OCI-M1 (cell line): ENCODE measurements at places on chromosomes 16 and 17.
A peak's percentile ranks its signal among the peaks of the same experiment; 100 is the strongest.

DNA sequence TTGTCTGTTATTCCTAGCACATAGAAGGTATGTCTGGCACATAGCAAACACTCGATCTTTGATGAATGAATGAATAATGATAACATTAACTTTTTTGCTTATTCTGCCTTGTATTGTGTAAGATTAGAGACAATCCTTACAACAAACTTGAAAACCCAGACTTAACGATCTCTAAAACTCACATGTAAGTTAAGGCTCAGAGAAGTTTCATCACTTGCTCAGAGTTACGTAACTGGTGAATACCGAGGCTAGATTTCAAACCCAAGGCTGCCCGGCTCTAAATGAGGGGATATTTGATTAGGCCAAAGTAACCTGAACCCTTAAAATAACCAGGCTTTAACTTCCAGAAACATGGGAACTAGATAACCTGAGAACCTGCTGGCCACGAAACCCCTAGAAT is 22.3 kb downstream of the CAPNS2 start:
- DNase-seq = no peak

DNA sequence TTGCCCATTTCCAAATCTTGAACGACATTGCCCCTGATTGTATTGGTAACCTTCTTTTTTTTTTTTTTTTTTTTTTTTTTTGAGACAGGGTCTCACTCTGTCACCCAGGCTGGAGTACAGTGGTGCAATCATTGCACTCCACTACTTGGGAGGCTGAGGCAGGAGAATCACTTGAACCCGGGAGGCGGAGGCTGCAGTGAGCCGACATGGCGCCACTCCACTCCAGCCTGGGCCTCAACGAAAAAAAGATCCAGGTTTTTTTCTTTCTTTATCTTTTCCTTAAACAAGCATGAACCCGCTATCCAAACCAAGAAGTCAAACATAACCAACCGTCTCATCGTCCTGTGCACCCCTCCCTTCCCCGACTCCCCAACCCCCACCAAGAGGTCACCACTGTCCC is 47.6 kb upstream of the RPH3AL start:
- no peak for DNase-seq

- DNase-seq = no peak
Observed at GRCh38 chr17:34740565-34741520, 161.5 kb downstream of the TMEM132E start.

GRCh38 chr16:24980077-24980793 is 34.9 kb downstream of the ARHGAP17 start:
- DNase-seq = no peak

- DNase-seq = no peak
Observed at GRCh38 chr17:80826955-80827645, 164.5 kb upstream of the CHMP6 start.

DNA sequence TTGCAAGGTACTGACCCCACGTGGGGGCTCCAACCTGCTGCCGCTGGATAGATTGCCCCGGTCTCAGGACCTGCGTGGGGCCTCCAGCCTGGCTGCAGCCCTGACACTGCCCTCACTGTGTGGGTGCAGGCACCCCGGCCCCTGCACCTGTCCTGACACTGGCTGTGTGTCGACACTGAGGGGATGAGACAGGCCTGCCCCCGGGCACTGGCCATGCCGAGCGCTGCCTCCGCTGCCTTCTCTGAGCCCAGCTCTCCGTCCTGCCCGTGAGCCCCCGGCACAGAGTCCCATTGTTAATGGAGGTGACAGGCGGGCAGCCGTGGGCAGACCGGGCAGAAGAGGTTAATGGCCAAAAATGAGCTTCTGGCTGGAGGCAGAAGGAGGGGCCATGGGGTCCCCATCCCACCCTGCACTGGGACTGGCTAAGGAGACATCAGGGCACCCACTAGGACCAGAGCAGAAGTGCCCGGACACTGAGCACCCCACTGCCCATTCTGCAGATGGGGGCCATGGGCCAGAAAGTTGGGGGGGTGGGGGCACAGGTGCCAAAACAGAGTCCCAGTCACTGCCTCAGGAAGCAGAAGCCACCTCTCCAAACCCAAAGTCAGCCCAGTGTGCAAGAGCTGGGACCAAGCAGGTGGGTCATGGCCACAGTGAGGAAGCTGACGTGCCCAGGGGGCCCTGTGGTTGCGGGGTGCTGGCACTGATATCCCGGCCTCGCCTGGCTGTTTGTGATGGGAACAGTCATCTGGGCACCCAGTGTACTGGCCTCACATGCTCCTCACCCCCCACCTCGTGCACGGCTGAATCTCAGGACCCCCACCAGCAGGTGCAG is 2.5 kb upstream of the PRR35 start:
- no peak for DNase-seq

GRCh38 chr16:78936060-78936459 is 664.5 kb downstream of the MAF start:
- DNase-seq = no peak

DNA sequence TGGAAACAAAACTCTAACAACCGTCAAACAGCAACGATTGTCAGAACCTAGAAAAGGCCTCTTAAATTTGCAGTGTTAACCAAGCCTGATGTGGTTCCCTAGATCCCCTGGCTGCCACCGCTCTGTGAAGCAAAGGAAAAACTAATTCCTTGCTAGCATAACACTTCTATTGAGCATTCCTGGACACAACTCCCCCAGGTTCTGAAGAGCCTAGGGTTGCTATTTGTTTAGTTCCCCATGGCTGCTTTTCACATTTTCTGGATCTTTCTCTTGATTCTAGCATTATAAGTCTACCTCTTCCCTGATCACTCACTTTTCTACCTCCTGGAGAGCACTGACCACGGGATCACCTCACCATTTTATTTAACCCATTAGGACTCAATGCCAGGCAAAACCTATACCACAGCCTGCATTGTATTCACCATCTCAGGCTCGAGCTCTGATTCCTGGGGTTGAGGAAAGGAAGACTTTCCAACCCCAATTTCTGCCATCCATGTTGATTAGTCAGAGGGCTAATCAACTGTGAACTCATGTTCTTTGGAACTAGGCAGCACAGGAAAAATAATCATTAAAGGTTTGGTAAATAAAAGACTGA is 692 bp upstream of the KCNJ16 start:
- DNase-seq = no peak

- no peak for DNase-seq
Observed at GRCh38 chr17:69412251-69412671, 2.2 kb upstream of the MAP2K6 start.

- no peak for DNase-seq
Observed at GRCh38 chr17:64611369-64611768, 50.7 kb downstream of the SMURF2 start.

- DNase-seq = peak; percentile 40
Observed at GRCh38 chr17:52170963-52171572, 12.6 kb upstream of the CA10 start.

DNA sequence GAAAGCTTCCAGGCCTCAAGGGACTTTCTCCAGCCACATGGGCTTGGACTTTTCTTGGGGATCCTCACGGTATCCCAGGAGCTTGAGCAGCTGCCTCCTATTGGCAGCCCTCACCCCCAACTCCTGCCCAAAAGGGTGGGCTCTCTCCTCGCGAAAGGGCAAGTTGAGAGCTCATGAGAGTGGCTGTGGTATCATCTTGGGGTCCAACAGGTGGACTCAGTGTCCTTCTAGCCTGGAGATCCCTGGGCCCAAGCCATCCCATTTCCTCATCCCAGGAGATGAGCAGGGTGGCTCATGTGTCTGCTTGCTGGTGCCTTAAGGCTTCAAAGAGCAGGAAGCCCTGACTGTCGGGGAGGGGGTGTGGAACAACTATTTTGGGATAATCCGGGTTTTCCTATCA is 17.7 kb downstream of the TBX4 start:
- DNase-seq = no peak

GRCh38 chr16:30760001-30760559 is 1.8 kb downstream of the CFAP119 start:
- no peak for DNase-seq

DNA sequence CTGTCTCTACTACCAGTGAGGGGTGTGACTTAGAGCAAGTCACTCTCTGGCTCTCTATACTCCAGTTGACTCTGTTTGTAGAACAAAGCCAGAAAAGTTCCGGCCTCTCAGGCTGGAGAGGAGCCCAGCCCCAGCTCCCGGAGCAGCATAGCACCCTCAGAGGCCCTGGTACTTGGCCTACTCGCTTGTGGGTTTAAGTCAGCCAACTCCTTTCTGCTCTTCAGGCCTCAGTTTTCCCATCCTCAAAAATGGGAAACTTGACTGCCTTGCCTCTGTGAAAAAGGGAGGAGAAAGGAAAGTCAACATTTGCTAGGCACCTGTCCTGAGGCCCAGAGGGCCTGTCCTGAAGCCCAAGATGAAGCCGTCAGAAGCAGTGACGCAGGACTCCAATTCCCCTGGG is 1.1 kb downstream of the CHST6 start:
- DNase-seq = no peak

GRCh38 chr16:30429418-30429677 is 482 bp downstream of the DCTPP1 start:
- no peak for DNase-seq

DNA sequence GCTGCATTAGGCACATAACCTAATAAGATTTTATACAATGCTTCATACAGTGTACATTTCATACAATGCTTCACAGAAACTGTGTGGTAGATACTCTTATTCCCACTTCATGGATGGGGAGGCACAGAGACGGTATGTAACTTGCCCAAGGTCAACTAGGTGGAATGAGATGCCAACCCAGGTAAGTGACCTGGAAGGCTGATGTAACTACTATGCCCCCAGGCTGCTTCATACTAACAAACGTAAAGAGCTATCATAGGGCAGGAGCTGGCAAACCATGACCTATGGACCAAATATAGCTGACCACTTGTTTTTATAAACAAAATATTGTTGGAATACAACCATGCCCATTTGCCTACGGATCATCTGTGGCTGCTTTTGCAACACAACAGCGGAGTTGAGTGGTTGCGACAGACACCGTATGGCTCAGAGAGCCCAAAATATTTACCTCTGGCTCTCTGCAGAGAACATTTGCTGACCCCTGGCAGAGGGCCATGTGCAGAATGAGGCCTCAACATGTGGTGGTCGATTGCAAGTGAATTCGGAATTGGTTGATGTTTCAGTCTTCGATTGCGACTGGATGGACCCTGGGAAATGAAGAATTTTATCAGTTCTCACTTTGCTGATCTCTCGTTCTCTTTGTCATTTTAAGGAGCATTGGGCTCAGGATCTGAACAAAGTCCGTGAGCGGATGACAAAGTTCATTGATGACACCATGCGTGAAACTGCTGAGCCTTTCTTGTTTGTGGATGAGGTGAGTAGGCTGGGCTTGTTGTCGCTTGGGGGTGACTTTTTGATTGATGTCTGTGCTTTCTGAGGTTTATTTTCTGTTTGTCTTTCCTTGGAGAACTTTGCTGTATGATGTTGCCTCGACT is 109.7 kb downstream of the PLCG2 start:
- no peak for DNase-seq

DNA sequence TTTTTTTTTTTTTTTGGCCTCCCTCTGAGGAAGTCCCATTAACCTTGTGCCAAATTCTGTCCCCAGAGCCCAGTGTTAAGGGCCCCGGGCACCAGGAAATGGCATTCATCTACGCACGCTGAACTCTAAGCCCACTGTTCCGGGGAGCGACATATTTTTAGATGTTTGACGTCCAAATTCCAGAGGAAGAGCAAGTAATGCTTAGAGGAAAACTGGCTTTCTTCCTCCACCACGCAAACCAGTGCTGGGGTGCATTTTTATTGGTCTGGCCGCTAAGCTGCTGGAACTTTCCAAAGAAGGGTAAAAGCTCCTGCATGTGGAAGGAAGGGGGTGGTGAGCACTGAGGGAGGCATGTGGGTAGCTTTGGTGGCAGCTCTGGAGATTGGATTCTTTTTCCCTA is 8.3 kb downstream of the WFDC1 start:
- DNase-seq = no peak

GRCh38 chr17:58591455-58591854 is 77.0 kb upstream of the MTMR4 start:
- no peak for DNase-seq

DNA sequence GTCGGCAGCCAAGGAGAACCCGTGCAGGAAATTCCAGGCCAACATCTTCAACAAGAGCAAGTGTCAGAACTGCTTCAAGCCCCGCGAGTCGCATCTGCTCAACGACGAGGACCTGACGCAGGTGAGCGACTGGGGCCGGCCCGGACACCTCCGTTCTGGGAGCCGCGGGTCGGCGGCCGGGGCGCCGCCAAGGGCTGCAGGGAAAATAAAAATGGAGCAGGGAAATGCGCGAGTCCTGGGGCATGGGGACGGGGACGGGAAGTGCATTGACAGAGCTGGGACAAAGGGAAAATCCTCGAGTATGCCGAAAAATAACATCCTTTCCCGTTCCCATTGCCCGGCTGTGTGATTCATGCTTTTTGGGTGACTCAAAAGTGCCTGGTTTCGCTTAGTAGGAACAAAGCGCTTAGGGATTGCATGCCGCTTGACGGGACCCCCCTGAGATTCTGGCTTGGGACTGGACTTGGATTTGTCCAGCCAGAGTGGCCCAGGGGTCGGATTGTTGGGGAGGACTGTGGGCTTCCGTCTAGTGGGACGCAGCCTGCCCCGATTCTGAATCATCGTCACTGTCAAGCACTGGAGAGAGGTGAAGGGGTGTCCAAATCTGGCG is 699 bp downstream of the MPRIP start:
- peak; percentile 24 for DNase-seq

DNA sequence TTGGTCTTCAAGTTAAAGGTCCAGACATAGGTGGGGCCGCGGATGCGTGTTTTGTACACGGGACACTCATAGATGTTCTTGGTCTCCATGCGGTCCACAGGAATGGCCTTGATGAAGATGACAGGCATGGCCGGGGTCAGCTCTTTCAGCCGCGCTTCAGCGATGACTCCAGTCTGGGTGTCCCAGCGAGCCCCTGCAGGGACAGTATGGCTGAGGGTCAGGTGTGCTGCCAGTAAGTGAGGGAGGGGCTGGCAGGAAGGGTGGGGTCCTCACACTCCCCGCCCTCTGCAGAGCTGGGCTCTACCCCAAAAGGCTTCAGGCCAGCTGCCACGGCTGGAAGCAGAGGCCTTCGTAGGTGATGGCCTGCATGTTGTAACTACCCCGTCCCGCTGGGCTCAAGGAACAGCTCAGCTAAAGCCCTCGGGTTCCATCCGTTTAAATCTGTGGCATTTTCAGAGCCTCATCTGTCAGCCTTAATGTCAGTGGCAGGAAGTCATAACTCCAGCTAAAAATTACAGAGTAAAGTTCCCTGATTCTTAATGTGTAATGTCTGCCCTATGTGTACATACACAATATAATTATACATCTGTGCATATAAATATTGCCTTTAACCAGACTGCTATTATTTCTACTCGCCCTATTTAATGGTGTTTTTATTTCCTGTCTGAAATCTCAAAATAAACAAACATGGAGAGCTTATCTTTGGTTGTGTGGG is 45.7 kb downstream of the PGS1 start:
- no peak for DNase-seq

DNA sequence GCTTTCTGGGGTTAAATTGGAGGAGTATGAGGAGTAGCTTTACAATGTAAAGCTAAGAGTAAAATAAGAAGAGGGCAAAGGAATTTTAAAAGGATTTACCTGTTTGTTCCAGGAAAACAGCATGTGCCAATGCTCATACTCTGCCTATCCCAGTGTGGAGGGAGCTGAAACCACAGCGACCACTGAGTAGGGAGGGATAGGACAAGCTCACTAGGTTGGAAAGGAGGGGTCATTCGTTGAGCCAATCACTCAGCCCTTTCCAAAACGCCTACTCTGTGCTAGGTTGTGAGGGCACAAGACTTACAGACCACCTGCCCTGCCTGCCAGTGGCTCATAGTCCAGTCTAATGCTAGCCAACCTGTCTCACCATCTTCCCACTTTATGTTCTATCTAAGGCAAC is 1.1 kb upstream of the DNAJC7 start:
- peak; percentile 53 for DNase-seq

GRCh38 chr16:57352636-57353047 is 5.9 kb upstream of the CCL22 start:
- DNase-seq = no peak

GRCh38 chr16:4333308-4333638 is 17.4 kb downstream of the GLIS2 start:
- DNase-seq = no peak
